Activated CD4-positive, alpha-beta T cell treated with anti-CD3 and anti-CD28 coated beads for 1 hour (primary cell): ENCODE measurements at places on chromosomes 11 and 22.

- DNase-seq: no peak
Measured at GRCh38 chr11:15779518-15779917, 576.8 kb downstream of the SOX6 start.

GRCh38 chr11:69201764-69202370 lies 46.1 kb downstream of the SMIM38 start:
- DNase-seq: no peak

DNA sequence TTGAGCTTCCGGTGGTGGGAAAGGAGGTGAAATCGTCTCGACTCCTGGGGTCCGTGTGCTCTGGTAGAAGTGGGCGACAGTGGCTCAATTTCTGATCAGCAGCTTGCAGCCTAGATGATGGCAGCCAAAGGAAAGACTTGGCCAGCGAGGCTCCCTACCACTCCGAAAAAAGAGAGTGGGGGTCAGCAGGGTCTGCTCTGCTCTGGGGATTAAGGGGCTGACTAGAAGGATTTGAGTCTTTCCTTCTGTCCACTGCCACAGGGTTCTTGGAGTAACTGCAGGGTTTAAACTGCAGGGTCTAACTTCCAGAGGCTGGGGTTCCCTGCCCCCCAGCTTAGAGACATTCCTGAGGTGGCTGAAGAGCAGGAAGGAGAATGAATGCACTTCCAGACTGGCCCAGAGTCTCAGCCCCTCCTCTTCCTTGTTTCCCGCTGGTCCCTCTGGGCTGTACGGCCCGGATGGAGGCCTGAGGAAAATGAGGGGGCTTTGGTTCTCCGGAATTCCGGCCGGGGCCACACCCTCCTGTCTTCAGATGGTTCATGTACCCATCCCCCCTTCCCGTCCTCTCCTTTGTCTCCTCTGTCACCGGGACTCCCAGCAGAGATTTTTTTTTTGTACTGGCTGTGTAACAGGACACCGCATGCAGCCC lies 907 bp downstream of the SERPINH1 start:
- no peak for DNase-seq

GRCh38 chr11:112343368-112344039 lies 82.8 kb upstream of the PLET1 start:
- DNase-seq: no peak

- no peak for DNase-seq
Measured at GRCh38 chr11:122317305-122317704, 201.3 kb upstream of the BLID start.

GRCh38 chr11:94020777-94021481 lies at the start of gene HEPHL1:
Gene HEPHL1 (plus strand): TSS chr11:94021354. CDS start chr11:94021369, 15 bp downstream.
- DNase-seq: no peak

GRCh38 chr22:31046539-31047226 lies 34.4 kb upstream of the SMTN start:
- no peak for DNase-seq

DNA sequence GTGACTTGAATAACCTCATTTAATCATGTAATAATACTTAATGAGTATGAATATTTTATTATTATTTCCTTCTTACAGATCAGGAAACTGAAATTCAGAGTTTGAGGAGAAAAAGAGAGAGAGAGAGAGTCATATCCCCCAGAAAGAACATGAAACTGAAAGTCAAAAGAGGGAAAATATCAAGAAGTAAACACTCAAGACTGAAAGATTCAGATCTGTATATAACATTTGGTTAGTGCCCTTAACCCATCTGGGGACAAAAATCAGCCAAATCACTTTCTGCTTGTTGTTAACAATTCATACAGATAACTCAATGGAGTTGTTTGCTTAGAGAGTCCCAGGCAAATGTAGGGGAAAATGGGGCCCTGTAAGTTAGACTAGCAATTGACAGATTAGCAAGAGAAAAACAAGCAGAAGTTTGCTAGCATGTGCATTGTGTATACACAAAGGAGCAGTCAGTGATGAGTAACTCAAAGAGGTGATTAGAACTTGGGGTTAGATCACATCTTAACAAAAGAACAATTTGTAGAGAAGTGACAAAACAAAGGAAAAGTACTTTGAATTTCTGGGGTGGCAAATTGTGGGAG lies 25.9 kb upstream of the MMP13 start:
- DNase-seq: no peak
